Putamen (tissue), 1 donor: ENCODE measurements at places on chromosomes 13 and 19.

DNA sequence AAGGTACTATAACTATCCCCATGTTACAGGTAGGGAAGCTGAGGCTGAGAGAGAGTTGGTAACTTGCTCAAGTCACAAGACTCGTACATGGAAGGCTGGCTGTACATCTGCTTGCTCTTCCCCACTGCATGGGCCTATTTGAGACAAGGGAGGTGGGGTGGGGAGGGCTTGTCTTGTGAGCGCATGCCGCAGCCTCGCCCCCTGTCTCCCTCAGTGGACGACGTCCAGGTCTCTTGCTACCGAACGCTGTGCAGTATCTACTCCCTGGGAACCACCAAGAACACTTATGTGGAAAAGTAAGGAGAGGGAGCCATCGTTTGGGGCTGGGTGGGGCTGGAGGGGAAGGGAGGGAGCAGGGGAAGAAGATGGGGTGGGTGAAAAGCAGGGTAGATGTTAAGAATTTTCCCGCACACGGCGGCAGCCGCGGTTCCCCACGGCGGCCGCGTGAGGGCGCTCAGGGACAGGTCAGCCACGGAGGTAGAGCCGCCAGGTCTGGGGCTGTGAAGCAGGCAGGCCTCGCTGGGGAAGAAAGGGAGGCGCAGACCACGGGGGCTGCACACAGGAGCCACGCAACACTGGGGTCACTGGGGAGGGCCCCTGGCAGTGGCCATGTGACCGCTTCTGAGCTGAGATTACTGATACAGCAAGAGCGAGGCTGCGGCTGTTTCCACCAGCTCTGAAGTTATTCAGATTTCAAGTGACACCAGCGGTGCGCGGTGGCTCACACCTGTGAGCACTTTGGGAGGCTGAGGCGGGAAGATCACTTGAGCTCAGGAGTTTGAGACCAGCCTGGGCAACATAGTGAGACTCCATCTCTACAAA is 81.5 kb downstream of the RYR1 start:
- DNase-seq: peak; percentile 35

DNA sequence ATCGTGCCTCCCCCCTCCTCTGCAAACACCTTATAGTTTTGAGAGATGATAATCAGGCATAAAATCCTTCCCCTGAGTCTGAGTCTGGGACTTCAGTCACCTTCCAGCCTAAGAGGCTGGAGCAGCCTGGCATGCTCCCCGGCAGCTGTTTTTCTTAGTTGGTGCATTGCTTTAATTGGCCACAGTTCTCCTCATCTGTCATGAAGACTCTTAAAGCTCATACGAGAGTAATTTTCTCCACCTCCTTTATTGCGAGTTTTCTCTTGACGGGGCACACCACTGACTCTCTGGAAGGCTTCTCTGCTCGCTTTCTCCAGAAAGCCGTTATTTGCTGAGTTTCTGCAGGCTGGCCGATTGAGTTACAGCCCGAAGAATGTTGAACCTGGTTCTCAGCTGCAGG is 310.5 kb downstream of the ATP8A2 start:
- no peak for DNase-seq

DNA sequence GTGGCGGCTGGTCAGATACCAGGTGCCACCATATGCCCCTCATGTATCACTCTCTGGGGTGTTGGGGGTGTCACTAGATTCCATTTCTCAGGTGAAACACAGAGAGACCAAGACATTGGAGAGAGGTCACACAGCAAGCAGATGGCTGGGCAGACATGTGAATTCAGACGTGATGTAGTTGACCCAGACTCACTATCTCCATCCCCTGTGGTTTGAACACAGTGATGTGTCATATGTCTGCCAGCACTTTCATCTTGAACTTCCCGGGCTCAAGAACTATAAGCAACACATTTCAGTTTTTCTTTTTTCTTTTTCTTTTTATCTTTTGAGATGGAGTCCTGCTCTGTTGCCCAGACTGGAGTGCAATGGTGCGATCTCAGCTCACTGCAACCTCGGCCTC is 16.1 kb upstream of the UPF1 start:
- no peak for DNase-seq

- no peak for DNase-seq
These were observed 95.5 kb upstream of the SERP2 start for GRCh38 chr13:44278166-44278565.

GRCh38 chr19:17078920-17079709 is 3.5 kb downstream of the MYO9B start:
- no peak for DNase-seq

DNA sequence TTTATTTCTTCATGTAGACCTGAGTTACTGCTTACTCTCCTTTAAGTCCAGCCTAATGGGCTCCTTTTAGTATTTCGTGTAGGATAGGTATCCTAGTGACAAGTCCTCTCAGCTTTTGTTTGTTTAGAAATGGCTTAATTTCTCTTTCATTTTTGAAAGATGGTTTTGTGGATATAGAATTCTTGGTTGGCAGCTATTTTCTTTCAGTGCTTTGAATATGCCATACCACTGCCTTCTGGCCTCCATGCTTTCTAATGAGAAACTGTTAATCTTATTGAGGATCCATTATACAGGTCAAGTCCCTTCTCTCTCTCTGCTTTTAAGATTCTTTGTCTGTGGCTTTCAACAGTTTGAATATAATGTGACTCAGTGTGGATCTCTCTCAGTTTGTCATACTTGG is 46.8 kb upstream of the SACS start:
- DNase-seq: no peak

DNA sequence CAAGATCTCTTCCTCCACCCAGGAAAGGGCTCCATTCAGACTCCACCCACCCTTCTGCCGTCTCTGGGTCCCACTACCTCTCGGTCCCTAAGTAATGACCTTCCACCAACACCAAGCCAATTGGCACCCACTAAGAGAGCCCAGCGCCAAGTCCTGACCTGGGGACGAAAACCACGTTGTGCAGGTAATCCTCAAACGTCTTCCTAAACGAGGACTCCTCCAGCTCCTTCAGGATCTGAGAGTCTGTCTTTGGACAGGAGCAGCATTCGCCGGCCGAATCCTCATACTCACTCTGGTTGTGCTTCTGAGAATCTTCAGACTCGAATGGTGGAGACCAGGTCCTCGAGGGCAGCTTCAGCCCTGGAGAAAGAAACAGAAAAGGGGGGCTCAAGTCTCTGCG is 83.1 kb downstream of the ZNF557 start:
- DNase-seq: no peak

DNA sequence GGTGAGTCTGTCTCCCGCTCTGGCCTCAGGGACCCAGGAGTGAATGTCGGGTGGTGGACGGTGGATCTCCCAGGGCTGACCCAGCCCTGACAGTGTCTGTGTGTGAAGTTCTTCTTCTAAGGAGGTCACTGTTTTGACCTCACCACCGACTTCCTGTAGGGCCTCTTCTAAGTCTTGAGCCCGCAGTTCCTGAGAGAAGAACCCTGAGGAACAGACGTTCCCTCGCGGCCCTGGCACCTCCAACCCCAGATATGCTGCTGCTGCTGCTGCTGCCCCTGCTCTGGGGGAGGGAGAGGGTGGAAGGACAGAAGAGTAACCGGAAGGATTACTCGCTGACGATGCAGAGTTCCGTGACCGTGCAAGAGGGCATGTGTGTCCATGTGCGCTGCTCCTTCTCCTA is at the start of gene SIGLEC7:
SIGLEC7 (plus strand) TSS at position 183 of the 400 bp plus-strand sequence; CDS start at position 252, 69 bp downstream.
- DNase-seq: no peak

GRCh38 chr19:28482221-28482620 is 730.7 kb downstream of the UQCRFS1 start:
- DNase-seq: peak; percentile 45

- DNase-seq: no peak
These were observed 23.0 kb downstream of the PDCD5 start for GRCh38 chr19:32603961-32604360.

- DNase-seq: no peak
These were observed 26.3 kb downstream of the CYP4F2 start for GRCh38 chr19:15871570-15871969.

DNA sequence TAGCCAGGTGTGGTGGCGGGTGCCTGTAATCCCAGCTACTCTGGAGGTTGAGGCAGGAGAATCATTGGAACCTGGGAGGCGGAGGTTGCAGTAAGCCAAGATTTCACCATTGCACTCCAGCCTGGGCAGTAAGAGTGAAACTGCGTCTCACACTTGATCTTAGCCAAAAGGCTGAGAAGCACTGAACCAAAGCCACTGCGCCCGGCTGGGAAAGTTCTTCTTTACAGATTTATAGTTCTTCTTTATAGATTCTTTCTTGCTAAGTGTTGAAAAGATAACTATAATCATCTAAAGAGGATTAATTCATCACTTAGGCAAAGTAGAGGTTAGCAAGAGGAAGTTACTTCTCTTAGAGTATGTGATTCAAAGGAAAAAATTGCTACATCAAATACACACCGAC is 11.1 kb downstream of the ZNF417 start:
- no peak for DNase-seq

GRCh38 chr19:1210227-1210538 is 4.6 kb downstream of the STK11 start:
- DNase-seq: peak; percentile 76

DNA sequence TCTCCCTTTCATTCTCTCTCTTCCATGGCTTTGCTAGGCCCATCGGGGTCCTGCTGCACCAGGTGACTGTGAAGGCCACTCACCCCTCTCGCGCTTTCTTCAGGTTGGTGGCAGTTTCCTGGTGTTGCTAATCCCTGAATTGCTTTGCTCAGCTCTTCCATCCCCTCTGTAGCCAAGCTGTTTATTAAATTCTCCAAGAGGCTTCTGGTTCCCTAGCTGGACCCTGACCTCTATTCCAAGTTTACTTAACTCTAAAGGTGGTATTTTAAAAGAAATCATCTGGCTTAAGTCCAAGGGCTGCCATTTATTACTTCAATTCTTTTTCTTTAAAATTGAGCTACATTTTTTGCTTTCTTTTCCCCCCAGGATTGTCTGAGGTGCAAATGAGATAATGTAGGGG is 32.7 kb upstream of the MICU2 start:
- no peak for DNase-seq

GRCh38 chr13:40476175-40476958 is 190.1 kb downstream of the FOXO1 start:
- no peak for DNase-seq

GRCh38 chr13:23828866-23829265 is 60.3 kb downstream of the MIPEP start:
- DNase-seq: no peak

- no peak for DNase-seq
These were observed 33.3 kb downstream of the TIMM13 start for GRCh38 chr19:2394054-2394441.

- no peak for DNase-seq
These were observed 554.5 kb downstream of the IRS2 start for GRCh38 chr13:109231888-109232287.

- DNase-seq: no peak
These were observed 969 bp upstream of the CEACAM5 start for GRCh38 chr19:41707502-41707812.

DNA sequence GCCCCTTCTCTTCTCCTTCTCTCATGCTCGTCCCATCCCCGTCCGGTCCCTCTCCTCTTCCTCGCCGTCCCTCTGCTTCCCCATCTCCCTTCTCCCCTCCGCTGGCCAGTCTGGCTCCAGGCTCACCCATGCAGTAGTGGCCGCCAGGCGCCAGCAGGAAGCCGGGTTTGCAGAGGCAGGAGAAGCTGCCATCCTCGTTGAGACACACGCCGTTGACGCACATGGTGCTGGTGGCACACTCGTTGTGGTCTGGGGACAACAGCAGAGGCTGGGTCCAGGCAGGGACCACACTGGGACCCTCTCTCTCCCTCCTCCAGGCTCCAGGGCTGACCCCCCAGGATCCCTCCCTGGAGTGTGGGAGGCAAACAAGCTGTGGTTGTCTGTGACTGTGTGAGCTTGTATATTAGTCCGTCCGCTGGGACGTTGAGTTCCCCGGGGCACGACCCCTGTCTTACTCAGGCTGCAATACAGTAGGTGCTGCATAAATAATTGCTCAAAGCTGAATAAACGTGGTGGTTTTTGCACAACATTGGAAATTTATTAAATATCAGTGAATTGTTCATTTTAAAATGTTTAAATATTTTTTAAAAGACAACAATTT is 16.4 kb downstream of the FBN3 start:
- DNase-seq: no peak

- peak; percentile 42 for DNase-seq
These were observed 6.8 kb upstream of the ZNF283 start for GRCh38 chr19:43820098-43820883.

DNA sequence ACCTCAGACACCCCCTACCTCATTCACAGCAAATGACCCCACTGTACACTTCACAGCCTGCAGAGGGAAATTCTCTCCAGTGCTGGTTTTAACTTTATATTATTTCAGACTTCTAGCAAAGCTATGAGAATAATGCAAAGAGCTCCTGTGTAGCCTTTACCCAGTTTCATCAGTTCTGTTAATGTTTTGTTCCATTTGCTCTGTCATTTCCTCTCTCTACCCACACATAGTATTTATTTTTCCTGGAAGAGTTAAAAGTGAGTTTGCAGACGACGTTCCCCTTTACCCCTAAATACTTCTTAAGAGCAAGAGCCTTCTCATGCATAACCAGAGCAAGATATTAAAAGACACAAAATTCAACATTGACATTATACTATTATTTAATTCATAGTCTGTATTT is 49.9 kb upstream of the ADGRE1 start:
- DNase-seq: no peak

GRCh38 chr13:50527188-50527587 is 316.3 kb downstream of the DLEU7 start:
- no peak for DNase-seq

- DNase-seq: no peak
These were observed 189.0 kb downstream of the LACC1 start for GRCh38 chr13:44068737-44069136.

DNA sequence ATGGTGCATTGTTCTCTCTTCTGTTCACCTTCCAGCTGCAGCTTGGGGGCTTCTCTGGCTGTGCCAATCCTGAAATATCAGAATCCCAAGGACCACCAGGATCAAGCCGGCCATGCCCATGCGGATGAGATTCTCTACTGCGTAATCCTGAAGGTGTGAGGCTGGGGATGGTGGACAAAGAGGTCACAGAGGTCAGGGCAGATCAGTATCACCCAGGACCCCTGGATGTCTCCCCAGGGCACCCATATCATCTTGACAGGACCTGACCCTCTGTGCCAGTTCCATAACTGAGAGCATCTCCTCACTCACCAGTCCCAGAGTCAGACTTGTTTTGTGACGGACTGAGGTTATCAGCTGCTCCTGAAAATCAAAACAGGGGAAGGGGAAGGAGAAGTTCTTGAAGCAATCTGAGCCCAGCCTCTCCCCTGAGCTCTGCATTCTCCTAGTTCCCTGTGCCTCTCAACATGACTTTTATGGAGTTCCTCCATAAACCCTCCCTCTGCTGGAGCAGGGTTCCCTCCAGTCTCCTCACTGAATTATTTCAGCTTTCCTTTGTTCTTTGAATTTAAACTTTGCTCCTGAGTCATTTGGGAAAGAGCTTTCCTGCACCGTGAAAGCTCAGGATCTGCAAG is 5.5 kb downstream of the LILRA5 start:
- no peak for DNase-seq

- no peak for DNase-seq
These were observed 89.4 kb downstream of the COL4A2 start for GRCh38 chr13:110396476-110396875.
